ENCODE measurements at places on chromosomes 1 and 21.
A peak's percentile ranks its signal among the peaks of the same experiment; 100 is the strongest.

GRCh38 chr1:52426371-52426770 lies 22.0 kb downstream of the PRPF38A start:
- DNase-seq: no peak

GRCh38 chr1:47179988-47180563 lies 9.8 kb downstream of the PDZK1IP1 start:
- DNase-seq: no peak

DNA sequence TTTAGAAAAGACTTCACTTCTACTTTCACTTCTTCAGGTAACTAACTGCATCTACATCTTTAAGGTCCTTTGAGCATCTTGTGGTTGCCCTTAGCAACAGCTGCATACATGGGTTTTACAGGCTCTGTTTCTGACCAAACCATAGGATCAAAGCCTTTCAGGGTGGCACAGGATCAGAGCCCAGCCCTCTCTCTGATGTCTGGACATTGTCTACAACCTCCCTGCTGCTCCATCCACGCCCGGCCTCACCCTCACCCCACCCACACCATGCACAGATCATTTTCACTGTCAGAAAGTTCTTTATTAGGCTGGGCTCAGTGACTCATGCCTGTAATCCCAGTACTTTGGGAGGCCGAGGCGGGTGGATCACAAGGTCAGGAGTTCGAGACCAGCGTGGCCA lies 5.2 kb downstream of the NCF2 start:
- no peak for DNase-seq

DNA sequence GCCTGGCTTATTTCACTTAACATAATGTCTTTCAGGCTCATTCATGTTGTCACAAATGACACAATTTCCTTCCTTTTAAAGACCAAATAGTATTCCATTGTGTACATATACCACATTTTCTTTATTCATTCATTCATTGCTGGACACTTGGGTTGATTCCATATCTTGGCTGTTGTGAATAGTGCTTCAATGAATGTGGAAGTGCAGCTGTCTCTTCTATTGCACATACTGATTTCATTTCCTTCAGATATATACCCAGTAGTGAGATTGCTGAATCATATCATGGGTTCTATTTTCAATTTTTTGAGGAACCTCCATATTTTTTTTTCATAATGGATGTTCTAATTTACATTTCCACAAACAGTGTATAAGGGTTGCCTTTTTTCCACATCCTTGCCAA lies 38.6 kb upstream of the WLS start:
- DNase-seq: no peak

GRCh38 chr1:183632114-183632513 lies 3.5 kb downstream of the ARPC5 start:
- DNase-seq: no peak

DNA sequence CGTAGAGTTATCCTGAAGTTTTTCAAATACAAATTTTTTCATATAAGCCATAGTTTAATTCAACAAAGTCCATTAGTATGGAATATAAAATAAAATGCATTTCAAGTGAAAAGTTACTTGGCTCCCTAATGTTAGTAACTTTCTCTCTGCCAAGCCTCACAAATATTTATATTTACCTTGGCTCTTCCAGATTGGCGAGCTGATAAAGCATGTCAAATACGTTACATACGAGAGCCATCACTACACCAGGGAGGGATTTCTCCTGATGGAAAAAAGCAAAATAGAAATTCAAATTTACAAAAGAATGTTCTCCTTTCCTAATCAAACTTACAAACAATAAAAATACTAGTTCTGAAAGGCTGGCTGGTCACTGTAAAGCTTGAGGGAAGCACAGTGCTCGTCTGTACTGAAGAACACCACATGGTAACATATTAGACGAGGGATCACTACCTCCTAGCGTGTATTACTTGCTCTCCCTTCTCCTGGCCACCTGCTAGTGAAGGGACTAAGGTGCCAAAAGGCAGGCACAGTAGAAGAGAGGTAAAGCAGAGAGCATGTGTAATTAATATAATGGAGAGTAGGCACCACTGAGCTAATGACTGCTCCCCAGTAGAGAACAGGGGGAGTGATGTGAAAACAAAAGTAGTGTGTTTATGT lies 80.9 kb downstream of the USP24 start:
- no peak for DNase-seq

GRCh38 chr21:45204395-45204794 lies 83.3 kb downstream of the POFUT2 start:
- no peak for DNase-seq

DNA sequence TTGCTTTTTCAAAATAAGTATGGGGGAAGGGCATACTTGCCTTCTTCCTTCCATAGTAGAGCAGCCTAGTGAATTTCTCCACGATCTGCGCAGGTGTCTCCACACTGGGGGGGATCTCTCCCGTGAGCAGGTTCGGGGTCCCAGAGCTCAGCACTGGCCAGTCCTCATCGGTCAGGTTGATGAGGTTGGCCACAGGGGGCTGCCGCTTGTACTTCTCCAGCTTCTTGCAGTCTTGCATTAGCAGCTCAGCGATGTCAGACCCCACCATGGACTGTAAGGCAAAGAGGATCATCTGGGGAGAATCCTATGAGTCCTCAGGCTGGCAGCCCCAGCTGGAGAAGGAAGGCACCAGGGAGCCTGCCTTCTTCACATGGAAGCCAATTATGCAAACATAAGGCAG lies 11.8 kb downstream of the SEC16B start:
- DNase-seq: no peak

- peak; percentile 47 for DNase-seq
Observed at GRCh38 chr1:150563340-150564038, 14.3 kb downstream of the ADAMTSL4 start.

GRCh38 chr1:243748706-243749283 lies 101.2 kb downstream of the AKT3 start:
- DNase-seq: no peak

DNA sequence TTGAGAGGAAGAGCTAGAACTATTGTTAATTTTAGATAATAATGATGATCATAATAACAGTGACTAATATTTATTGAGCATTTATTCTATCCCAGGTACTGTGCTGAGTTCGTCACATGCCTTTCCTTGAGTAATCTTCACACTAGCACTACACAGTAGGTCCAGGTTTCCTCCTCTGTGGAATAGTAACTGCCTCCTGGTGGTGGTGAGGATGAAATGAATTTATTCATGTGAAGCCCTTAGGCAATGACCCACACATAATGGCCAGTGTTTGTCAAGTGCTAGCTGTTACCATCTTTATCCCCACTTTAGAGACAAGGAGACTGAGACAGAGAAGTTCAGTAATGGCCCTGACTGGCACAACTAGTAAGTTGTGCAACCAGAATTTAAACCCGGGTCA lies 5.9 kb downstream of the NIPAL3 start:
- DNase-seq: no peak

- DNase-seq: no peak
Observed at GRCh38 chr1:93591676-93592550, 89.7 kb downstream of the BCAR3 start.

GRCh38 chr1:91831132-91831930 lies 54.6 kb downstream of the TGFBR3 start:
- no peak for DNase-seq

DNA sequence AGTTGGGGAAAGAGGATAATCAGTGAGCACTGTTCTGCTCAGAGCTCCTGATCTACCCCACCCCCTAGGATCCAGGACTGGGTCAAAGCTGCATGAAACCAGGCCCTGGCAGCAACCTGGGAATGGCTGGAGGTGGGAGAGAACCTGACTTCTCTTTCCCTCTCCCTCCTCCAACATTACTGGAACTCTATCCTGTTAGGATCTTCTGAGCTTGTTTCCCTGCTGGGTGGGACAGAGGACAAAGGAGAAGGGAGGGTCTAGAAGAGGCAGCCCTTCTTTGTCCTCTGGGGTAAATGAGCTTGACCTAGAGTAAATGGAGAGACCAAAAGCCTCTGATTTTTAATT lies 42.7 kb downstream of the YARS1 start:
- no peak for DNase-seq

- no peak for DNase-seq
Observed at GRCh38 chr1:64608651-64609048, 136.2 kb upstream of the RAVER2 start.

Data from effector memory CD4-positive, alpha-beta T cell (primary cell).